HFF-Myc (cell line): ENCODE measurements at places on chromosomes 7 and 10.

GRCh38 chr7:102424129-102424551 lies 9.2 kb upstream of the ORAI2 start:
- no peak for DNase-seq

- DNase-seq = no peak
These were observed 19.9 kb downstream of the TCAF1 start for GRCh38 chr7:143882020-143882603.

- DNase-seq = no peak
These were observed 28.2 kb upstream of the C10orf53 start for GRCh38 chr10:49651039-49651835.

DNA sequence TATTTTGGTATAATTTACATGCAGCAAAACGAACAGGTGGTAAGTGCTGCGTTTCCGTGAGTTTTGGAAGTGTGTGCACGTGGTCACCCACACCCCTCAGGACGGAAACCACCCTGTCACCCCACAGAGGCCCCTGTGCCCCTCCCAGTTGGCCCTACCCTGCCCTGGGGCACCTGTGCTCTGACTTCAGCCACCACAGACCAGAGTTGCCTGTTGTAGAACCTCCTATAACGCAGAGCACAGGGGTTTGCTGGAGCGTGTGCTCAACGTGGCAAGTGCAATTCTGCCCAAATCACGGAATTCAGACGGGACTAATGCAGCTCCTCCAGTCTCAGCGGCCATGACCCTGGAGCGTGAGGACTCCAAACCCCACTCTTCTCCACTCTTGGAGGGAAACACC lies 9.6 kb upstream of the CFAP46 start:
- DNase-seq = no peak

DNA sequence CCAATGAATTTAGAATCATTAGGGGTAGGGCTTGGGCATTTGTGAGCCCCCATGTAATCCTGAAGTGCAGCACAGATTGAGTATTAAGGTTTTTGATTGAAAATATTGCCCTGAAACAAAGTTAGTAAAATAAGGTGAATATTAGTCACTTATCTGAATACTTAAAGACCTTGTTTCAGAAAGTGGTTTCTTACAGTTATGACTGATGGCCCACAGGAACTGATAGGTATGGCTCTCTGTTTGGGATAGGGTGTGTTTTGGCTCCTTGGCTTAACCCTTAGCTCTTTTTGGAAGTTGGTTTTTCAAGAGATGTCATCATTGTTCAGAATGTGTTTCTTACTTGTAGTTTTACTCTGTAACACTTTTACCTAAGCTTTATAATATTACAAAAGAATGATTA lies 34.8 kb downstream of the MDFIC start:
- DNase-seq = no peak

- no peak for DNase-seq
These were observed 141.3 kb downstream of the GRK5 start for GRCh38 chr10:119348516-119349240.

DNA sequence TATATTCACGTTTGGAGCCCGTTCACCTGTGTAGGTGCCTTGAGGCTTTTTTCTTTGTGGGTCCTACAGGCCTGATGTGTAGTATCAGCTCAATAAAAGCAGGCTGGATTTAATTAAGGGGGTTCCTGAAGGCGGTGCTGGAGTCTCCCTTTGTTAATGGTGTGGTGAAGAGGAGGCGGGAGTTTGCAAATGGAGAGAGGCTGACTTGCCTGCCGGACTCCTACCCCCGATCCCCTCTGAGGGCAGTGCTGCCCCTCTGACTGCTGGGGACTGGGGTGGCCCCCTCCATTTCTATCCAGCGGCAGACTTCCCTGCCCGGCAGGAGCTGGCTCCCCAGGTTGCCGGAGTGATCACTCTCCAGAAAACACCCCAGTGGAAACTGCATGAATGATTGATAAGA lies 45.1 kb downstream of the ZMIZ1 start:
- no peak for DNase-seq

DNA sequence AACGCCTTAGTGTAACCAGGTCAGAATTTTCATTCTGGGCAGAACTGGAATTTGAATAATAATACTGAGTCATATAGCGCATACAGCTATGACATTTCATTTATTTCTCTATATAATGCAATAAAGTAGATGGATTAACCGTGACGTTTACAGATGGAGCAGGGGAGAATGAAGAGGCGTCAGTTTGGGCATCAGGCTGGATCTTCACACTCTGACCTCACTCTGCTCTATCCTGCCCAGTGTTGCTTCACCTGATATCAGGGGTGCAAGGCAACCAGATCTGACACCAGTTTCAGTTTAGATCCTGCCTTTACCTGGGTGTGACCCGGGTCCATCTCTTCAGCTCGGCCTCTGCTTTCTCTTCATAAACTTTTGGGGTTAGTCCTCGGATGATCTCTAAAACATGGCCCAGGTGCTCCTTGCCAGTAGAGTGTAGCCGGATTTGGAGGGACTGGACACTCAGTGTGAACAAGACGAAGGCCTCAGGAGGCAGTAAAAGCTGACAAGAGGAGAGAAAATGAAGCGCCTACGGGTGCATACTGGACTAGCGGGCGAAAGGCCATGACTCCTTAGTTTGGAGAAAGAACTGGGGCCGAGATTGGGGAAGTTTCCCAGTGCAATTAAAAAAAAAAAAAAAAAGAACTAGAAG lies 1.4 kb upstream of the ZYX start:
- DNase-seq = no peak

DNA sequence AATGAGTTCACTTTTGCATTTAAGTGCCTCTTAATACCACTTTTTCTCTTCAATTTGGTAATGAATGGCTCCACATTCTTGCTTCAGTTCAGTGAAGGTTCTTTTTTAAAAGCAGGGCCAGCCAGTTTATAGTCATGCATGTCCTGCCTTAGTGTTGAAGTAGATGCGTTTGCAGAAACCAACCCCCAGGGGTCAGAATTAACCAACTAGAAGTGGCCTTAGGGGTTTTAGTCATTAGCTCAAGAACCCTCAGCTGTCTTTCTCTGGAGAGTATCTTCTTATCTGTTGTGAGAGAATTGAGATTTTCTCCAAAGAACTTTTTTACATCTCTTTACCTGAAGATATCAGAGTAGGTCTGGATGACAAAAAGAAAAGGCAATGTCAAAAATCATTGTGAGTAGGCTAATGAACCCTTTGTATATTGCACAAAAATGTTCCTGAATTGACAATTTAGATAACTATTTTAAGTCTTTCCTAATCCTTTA lies 82.2 kb downstream of the PIK3CG start:
- peak; percentile 60 for DNase-seq

- DNase-seq = peak; percentile 80
These were observed 24.9 kb downstream of the NRBF2 start for GRCh38 chr10:63157845-63158624.

DNA sequence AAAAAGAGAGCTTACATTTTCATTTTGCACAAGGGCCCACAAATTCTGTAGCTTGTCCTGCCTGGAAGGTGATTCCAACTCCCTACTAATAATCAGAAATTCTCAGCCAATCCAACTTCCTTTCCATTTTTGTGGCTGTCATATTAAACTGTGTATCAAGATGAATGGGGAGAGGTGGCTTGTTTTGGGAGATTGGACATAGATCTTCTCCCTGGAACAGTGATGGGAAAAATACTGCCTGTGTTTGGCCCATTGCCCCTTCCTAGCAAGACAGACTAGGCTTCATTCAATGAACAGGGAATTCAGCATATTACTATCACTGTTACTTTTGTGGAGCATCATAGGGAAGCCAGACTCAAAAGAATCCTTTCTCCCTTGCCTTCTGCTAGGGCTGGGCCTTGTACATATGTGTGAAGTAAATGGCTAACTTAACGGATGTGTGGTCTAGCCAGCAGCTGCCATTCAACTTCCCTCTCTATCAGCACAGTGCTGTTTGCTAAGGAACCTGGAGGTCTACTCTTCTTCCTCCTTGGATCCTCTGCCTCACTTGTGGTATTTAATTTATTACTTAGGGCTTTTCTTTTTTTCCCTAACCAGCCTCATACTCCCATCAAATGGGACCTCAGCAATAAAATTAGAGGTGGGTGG lies 326.0 kb downstream of the BICC1 start:
- DNase-seq = no peak

DNA sequence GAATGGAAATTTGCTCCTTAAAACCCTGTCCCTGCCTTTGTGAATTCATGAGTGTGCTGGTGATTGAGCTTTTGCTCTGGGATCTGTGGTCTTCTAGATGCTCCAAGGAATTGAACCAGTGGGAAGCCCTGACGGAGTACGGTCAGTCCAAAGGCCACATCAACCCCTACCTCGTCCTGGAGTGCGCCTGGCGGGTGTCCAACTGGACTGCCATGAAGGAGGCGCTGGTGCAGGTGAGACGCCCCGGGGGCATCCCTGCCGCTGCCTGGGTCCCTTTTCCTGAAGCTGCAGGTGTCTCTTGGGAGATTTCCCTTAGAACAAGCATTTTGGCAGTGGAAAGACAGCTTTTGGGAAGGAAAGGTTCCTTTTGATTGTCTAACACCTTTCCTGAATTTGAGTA lies 100.3 kb downstream of the TRRAP start:
- no peak for DNase-seq

DNA sequence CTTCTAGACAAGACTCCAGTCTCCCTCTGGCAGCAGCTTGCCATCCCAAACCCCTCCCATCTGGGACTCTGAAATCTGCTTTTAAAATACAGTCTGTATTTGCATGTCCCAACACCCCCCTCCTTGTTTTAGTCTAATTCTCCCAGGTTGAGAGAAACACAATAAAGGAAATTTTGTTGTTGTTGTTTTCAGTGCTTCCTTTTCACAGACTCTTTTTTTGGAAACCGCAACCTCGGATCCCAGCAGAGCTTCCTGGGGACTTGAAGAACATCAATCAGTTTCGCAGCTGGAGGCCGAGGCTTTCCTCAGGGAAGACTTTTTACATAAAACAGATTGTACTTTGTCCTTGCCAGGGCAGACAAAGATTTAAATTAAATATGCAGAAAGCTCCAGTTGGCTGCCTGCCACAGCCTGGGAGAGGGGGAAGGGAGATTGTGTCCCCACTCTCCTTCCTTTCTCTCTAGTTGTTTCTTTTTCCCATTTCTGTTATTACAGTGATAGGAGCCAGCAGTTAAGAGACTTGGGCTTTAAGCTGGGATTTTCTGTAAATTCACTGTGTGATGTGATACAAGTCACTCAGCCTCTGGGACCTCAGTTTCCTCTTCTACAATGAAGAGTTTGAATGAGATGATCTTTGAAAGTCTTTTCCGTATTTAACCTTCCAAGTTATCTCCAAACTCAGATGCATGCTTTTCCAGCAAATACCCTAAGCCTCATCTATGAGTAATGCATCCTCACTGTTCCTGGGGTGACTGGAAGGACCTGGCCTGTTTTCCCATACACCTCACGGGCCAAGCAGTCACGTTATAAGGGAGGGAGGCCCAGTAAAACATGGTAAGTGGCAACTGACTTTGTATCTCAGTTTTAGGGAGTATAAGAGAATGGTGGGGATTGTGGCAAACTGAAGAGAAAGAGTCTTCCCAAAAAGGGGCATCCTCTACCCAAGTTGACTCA lies 192.3 kb downstream of the REEP3 start:
- DNase-seq = no peak

DNA sequence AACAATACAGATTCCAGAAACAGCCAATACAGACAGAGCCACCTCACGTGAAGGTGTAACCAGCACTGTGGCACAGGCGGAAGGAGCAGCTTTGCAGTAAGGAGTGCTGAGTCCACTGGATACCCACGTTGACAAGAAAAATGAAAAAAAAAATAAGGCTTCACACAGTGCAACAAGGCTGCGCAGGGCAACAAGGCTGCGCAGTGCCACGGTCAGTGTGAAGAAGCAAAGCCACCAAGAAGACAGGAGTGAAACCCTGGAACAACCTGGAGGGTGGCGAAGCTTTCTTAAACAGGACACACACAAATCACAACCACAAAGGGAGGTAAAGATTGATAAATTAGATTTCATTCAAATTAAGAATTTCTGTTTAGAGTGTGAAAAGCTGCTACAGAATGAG lies 204.0 kb downstream of the MAD1L1 start:
- DNase-seq = no peak

GRCh38 chr10:70954381-70955176 lies 66.2 kb upstream of the PCBD1 start:
- no peak for DNase-seq

DNA sequence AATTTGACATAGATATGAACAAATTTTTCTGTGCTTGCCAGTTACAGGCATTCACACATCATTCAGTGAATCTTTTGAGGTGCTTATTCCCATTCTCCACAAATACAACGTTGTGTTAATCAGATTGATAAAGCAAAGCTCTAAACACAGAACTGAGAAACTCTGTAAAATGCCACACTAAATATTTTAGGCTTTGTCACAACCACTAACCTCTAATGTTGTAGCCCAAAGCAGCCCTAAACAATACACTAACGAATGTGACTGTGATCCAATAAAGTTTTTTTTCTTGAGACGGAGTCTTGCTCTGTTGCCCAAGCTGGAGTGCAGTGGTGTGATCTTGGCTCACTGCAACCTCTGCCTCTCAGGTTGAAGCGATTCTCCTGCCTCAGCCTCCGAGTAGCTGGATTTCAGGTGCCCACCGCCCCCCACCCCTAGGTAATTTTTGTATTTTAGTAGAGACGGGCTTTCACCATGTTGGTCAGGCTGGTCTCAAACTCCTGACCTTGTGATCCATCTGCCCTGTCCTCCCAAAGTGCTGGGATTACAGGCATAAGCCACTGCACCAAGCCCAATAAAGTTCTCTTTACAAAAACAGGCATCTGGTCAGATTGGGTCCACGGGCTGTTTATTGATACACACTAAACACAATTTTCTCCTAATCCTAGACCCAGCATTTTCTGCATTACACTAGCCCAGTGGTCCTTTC lies 6.9 kb downstream of the CYCS start:
- DNase-seq = no peak

DNA sequence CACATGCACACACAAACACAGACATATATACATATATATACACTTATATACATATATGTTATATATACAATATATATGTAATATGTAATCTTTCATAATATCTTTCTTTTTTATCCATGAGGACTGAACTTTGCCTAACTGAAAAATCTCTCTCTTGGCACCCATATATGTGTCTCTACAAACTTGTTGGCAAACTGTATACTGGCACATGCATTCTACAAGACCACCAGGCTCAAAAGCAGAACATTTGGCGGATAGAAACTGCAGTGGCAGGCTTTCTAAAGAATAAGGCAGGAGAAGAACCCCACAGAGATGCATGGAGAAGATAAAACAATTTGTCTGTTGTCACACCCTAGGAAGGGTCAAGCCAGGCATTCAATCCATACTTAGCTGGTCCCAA lies 165.3 kb downstream of the NRG3 start:
- no peak for DNase-seq

- no peak for DNase-seq
These were observed 27.7 kb upstream of the BPGM start for GRCh38 chr7:134618756-134619530.

DNA sequence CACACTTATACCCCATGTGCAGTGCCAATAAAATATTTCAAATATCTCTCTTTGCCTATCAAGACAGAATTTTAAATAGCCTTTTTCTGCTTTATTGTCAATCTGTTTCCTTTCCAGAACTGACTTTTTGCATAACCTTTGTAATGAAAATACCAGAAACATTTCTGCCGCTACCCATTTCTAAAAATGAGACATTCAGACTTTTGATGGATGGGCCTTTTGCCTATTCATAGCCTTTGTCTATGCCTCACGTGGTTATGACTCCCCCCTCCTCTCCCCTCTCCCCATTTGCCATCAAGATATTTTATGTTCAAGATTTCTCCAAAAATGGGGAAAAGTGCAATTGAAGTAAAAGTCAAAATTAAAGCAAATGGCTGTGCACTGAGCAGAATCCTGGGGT lies 5.9 kb downstream of the PPP1R17 start:
- DNase-seq = no peak

- no peak for DNase-seq
These were observed 8.8 kb upstream of the FZD8 start for GRCh38 chr10:35650894-35651293.
